H1 (cell line): ENCODE measurements at places on chromosomes 4 and X.

DNA sequence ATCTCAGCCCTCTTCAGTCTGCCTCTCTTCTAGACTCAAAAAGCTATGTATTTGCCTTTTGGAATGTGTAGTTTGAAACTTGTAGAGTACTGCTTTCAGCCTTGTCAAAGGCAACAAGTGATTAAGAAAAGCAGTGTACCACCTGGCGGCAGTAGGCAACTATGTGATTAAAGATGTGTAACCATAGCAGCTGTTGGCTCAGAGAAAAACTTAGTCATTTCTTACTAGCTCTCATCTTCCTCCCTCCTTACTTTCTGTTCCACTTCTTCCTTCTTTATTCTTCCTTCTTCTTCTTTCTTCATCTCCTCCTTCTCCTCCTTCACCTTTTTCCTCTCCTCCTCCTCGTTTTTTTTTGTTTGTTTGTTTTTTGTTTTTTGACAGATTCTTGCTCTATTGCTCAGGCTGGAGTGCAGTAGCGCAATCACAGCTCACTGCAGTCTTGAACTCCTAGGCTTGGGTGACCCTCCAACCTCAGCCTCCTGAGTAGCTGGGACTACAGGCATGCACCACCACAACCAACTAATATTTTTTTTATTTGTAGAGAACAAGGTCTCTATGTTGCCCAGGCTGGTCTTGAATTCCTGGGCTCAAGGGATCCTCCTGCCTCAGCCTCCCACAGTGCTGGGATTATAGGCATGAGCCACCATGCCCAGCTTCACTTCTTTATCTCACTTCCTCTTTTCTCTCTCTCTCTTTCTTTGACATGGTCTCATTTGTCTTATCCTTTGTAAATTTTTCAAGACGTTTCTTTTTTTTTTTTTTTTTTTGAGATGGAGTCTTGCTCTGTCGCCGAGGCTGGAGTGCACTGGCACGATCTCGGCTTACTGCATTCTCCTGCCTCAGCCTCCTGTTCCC, 32.6 kb downstream of the ABHD18 start:
- DNase-seq = no peak

- DNase-seq = no peak
Observed at GRCh38 chrX:94288972-94289371, 615.0 kb downstream of the FAM133A start.

GRCh38 chrX:47748576-47748975, 88.1 kb upstream of the ZNF81 start:
- DNase-seq = no peak

- no peak for DNase-seq
Observed at GRCh38 chrX:10110316-10110935, 46.3 kb upstream of the CLCN4 start.

DNA sequence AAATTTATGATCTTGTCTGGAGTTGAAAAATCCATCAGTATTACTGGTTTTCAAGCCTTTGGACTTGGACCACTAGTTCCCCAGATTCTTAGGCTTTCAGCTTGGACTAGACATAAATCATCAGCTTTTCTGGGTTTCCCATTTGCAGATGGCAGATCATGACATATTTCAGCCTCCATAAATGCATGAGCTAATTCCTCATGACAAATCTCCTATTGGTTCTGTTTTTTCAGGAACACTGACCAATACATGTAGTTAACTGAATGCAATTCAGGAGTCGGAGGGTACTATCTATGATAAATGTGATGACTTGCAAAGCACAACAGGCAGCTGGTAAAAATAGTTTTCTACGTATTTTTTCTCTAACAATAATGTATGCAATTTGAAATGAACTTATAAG, 635.6 kb downstream of the TRAM1L1 start:
- no peak for DNase-seq
